ENCODE measurements at places on chromosomes 1 and 21.

DNA sequence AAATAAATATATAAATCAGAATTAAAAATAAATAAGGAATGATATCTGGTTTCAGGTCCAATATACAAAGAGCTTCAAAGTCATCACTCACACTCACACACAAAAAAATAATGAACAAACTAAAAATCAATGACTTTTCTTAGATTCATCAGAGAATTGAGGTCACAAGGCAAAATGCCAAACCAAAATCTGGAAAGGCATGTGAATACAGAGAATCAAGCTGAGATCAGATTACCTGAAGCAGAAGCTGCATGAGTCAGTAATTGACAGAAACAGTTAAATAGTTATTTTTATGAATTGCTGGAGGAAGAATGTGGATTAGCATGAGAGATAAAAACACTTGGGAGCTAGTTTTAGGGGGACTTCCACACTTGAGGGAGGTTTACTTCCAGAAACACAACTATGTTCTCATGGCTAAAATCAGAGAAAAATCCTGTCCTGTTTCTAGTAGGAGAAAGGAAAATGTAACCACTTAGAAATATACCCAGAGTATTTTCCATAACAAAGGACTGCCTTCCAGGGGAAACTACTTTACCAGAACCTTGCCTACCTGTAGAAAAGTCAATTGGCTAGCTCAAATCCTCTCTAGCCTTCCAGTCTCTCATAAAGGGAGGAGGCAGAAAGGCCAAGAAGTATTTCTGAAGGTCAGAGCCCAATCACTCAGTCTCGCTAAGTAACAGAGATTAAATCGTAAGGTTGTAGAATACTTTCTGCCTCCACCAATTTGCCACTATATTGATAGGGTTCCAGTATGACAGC is 536.6 kb upstream of the NR5A2 start:
- DNase-seq: no peak

GRCh38 chr1:109365642-109366204 is 32.0 kb downstream of the SORT1 start:
- no peak for DNase-seq

DNA sequence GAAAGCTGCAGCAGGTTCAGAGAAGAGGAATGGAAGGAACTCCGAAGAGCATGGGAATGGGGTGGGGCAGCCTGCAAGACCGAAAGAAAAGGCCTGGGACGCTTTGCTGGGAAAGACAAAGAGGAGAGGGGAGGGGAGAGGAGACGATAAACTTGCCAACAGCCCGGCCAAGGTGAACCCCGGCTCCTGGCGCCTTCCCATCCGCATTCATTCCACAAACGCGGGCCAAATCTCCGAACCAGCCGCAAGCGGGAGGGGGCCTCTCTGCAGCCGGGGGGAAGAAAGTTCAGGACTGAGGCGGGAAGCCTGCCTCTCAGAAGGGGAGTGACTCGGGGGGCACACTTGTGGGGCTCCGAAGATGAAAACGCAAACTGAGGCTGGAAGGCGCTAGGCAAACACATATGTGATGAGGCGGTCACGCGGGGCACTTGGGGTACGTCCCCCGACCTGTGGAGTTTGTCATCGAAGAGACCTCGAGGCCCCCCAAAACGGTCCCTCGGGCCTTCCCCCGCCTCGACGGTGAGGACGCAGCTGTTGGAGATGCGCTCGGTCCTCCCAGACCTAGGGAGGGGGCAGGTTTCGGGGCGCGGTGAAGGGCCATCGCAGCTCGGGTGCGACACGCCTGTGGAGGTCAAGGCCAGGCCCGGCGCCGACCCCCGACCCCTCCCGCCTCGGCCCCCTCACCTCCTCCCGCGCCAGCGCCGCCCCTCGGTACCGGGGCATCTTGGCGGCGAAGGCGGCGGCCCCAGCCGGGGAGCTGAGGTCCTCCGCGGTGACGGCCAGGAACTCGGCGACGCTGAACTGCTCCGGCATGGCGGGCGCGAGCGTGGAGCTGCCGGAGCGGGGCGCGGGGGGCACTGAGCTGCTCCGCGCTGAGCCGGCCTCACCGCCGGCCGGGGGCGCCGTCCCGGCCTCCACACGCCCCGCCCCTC is at the start of gene ASAP3:
ASAP3 (minus strand) TSS at position 859 of the 932 bp plus-strand sequence; CDS start at position 813, 46 bp downstream.
- peak; percentile 33 for DNase-seq

GRCh38 chr1:51740652-51741051 is 123.8 kb downstream of the OSBPL9 start:
- no peak for DNase-seq

GRCh38 chr1:79819140-79819539 is 812.6 kb upstream of the ADGRL4 start:
- no peak for DNase-seq

- no peak for DNase-seq
Observed at GRCh38 chr1:1899967-1900327, 9.1 kb upstream of the GNB1 start.

GRCh38 chr21:29245104-29245643 is 53.5 kb upstream of the BACH1 start:
- no peak for DNase-seq

GRCh38 chr1:98661544-98662355 is at the start of gene SNX7:
Gene SNX7 (plus strand): TSS chr1:98661721. CDS start chr1:98661732, 11 bp downstream.
- DNase-seq: peak; percentile 90

- no peak for DNase-seq
Observed at GRCh38 chr1:13799502-13800283, 99.7 kb downstream of the PRDM2 start.

DNA sequence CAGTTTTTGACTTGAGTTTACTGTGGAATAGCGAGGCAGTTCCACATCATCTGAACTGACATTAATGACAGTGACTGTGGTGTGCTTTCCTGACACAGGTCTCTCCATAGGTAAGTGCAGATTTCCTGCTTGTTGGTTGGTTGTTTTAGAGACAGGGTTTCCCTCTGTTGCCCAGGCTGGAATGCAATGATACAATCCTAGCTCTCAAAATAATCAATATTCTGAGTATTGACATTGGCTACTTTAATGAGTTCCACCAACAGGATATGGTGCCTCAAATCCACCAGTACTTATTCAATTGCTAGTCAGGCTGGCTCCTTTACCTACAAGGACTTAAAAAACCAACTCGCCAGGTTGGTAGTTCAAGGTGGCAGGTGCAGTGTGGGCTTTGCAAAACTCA is 63.8 kb downstream of the CLSTN1 start:
- no peak for DNase-seq

DNA sequence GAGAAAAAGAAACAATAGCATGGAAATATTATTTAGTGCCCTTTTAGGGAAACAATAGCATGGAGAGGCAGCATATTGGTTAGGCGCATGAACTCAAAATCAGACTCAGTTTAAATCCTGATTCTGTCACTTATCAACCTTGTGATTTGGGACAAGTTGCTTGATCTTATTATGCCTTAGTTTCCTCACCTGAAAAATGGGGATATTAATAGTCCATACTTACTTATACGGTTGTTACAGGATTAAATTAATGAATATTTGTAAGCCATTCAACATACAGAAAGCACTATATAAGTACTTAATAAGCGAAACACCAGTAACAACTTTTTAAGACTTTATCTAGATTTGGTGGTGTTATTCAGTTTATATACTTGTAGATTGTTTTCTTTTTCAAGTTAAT is 1.2 kb downstream of the TSEN15 start:
- no peak for DNase-seq

DNA sequence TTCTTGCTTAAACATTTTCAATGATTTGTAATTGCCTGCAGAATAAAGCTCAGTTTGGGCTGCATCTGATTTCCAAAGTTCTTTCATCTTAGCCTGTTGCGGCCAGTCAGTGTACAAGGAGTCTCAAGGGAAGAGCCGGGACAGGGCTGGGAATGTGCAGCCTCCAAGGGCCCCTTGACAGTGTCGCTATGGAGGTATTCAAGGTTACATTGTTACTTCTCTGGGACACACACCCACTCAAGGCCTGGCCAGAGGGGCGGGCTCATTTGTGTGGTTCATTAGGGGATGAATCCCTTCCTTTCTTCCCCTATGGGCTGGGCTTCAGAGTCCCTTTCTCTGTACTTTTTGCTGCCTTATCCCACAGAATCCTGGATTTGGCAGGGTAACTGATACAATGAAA is 107.6 kb upstream of the CSF3R start:
- no peak for DNase-seq

DNA sequence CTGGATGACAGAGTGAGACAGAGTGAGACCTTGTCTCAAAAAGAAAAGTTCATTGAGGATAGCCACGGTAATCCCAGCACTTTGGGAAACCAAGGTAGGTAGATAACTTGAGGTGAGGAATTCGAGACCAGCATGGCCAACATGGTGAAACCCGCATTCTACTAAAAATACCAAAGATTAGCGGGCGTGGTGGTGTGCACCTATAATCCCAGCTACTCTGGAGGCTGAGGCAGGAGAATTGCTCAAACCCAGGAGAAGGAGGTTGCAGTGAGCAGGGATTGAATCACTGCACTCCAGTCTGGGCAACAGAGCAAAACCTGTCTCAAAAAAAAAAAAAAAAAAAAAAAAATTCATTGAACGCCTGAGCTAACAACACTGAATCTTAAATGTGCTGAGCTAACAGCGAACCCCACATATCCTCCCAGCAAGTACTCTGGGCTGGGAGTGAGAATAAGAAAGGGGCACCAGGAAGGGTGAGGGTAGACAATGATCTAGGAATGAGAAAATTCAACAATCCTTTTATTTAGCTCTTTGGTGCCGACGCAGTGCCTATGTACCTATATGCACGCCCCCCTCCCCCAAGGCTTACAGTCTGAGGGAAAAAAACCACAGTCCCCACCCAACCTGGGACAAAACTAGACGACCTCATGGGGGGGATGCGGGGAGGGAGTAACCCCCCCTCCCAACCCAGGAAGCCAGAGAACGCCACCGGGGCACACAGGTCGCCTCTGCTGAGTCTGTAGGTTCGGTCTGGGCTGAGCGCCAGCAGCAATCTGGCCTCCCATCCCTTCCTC is 1.4 kb upstream of the CACNA1S start:
- no peak for DNase-seq

GRCh38 chr1:155645648-155646047 is 35.6 kb downstream of the MSTO1 start:
- DNase-seq: no peak

- no peak for DNase-seq
Observed at GRCh38 chr21:26806801-26807295, 38.4 kb downstream of the ADAMTS1 start.

GRCh38 chr1:221638595-221638994 is 103.3 kb downstream of the DUSP10 start:
- DNase-seq: no peak

- DNase-seq: no peak
Observed at GRCh38 chr1:206510371-206510770, 3.0 kb downstream of the RASSF5 start.

GRCh38 chr1:47776667-47777131 is 220.5 kb downstream of the TRABD2B start:
- no peak for DNase-seq

DNA sequence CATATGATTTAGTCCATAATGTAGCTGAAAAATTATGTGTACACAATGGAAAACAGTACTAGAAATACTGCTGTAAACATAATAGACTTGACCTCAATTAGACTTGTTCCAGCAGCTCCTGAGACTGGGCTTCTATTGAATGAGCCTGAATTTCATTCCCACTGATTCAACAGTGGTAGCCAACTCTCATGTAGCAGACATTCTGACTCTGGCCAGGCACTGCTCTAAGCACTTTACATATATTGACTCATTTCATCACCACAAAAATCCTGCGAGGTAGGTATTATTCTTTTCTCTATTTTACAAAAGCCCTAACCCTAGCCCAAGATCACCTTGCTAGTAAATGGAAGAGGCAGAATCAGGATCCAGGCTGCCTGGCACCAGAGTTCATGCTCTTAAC is 12.8 kb upstream of the CTSS start:
- no peak for DNase-seq

DNA sequence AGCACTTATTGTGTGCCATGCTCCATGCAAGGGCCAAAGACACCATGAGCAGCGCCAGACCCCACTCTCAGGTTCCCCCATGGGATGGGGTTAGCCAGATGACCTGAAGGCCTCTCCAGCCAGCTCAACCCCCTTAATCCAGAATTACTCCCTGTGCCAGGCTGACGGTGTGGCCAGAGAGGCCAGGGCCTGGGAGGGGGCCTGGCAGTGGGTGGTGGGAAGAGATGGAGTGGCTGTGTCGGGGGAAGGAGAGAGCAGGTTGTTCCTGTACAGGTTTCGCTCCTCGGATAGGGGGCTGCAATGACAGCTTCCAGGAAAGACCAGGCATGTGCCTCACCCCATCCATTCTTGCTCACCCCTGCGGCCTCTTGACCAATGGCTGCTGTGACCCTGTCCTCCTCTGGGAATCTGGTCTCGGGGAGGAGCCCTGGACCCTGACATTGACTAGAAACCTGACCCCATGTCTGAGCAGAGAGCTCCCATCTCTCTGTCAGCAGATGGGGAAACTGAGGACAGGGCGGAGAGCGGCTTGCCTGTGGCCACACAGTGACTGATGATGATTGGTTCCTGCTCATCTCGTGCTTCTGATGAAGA is 345.3 kb downstream of the MATN1 start:
- DNase-seq: no peak

DNA sequence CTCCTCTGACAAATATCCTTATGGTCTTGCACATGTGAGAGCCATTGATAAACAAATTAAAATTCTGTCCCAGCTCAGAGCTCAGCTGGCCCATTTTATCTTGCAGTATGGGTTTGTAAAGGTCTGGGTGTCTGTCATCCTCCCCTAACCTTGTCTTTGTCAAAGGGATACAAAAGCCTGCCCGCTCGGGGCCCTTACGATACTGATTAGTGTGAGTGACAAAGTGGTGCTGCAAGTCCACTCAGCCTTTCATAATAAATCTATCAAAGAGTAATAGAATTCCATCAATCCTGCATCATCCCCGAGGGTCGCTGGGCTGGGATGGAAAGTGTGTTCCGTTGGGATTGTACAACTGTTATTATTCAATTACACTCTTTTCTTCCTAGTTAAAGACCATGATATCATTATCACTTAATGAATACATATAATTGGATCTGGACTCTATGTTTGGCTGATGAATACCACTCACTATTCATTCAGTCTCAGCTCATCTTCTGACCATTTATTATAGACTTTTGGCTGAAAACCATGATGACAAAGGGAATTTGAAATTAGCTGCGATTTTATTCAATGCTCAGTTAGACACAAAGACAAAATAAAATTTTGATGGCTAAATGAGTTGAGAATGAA is 122.5 kb upstream of the FOXD3 start:
- DNase-seq: peak; percentile 30
